D341Med (cell line): ENCODE measurements at places on chromosomes 7 and 10.
A peak's percentile ranks its signal among the peaks of the same experiment; 100 is the strongest.

DNA sequence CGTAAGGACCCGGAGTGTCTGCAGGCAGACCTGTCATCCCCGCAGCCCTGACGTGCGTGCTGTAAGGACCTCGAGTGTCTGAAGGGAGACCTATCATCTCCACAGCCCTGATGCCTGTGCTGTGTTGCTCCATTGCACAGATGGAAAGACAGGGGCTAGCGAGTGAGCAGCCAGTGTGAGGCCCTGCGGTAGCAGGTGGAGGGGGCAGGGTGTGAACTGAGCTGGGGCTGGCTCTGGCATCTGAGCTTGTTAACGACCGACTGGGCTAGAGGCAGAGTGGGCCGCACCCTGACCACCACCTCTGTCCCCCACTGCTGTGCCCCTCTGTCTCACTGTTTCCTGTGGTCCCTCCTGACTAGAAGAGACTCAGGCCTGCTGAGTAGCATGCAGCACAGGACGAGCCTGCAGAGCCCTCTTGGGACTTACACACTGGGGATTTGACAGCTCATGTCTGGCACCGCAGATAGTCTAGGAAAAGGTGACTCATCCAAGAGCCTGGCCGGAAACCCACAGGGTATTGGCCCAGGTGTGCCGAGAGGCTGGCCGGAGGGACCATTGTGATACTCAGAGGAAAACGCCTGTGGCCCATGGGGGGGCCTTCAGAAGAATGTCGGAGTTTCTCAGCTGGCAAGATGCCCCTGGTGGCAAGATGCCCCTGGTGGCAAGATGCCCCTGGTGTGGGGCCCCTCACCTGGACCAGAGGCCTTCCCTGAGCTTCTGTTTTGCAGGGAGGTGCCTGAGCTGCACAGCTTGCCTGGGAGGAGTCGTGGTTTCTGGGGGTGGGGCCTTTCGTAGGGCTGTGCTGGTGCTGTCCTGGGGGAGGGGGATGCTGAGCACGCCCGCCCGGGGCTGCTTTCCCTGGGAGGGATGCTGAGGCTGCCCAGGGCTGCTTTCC, 34.3 kb downstream of the INPP5A start:
- DNase-seq: peak; percentile 67

DNA sequence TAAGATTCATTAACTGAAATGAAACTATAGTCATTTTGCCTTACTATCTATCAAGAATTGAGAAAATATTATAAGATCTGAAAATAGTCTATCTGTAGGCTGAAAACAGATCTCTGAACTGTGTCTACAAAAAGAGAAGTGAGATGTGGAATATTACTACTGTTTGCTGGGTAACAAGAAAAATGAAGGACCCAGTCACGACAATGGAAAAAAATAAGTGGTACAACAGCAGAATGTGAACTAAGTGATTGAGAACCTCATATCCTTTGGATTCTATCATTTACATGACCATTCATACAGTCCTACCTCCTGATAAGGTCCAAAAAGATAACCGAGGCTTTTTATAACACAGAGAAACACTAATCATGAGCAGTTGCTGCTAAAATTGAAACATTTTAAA, 94.3 kb downstream of the UBE2H start:
- DNase-seq: no peak

- DNase-seq: no peak
Observed at GRCh38 chr7:86980223-86980622, 79.2 kb downstream of the ELAPOR2 start.

DNA sequence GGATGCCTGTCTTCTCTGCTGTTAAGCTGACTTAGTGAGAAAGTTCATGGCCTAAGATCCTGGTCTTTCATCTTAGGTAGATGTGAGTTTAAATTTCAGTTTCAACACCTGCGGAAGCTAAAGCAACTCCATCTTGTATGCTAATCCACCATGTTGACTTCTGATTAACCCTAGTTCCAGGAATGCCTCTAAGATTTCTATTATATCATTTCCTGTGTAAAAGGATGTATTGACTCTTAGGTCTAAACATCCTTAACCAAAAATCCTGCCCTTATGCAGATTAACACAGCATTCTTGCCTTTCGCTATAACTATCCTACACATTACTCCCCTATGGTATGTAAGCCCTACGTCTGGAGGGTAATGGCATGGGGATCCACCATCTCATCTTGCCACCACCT, 94.4 kb upstream of the CCDC6 start:
- no peak for DNase-seq

DNA sequence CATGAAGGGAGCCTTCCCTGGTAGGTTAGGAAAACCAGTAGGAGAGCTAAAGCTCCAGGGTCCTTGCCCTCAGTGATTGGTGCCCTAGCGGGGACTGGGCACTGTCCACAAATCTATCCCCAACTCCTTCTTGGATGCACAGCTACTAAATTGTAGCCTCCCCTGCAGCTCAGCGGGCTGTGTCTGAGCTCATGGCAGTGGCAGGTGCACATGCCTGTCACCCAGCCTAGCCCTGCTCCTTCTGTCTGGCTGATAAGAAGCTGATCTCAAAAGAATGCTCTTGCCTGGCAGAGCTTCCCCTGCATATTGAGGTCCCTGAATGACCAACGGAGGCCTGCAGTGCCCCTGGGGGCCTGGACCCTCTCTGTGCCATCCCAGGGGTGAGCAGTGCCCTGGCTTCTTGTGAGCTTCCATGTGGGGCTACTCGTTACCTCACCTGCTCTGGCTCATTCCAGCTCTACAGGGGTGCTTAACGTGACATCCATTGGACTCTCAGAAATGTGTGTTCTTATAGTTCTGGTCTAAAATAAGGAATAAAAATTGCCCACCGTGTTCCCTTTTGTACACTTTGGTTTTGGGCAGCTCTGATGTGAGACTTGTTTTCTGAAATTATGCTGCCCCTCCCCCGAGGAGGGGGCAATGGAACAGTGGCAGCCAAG, 59.8 kb upstream of the ANTXRL start:
- peak; percentile 16 for DNase-seq

- no peak for DNase-seq
Observed at GRCh38 chr10:117968354-117969182, 78.2 kb downstream of the RAB11FIP2 start.

GRCh38 chr10:88934900-88935672, 17.5 kb downstream of the ACTA2 start:
- peak; percentile 52 for DNase-seq

DNA sequence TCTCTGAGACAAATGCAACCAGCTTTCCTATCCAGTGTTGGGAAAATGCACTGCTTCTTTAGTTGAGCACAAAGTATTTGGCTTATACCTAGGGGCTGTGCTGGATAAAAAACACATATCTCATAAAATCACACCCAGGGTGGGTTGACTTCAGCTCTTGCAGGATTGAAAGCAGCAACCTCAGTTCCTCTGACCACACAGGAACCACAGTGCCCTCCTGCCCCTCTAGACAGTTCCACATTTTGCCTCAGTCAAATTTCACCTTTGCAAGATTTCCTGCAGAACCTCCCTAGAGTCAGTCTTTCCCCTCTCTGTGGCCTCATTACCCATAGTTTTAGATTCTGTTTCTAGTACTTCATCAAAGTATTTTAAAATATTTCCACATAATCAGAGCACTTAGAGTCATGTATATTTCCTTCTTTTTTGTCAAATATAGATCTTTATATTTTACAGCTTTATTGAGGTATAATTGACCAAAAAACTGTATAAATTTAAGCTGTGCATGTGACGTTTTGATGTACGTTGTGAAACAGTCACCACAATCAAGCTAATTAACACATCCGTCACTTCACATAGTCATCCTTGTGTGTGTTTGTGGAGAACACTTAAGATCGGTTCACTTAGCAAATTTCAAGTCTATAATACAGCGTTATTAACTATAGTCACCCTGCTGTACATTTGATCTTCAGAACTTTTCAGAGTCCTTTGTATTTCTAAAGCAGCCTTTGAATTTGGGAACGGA, 37.0 kb upstream of the EGR2 start:
- DNase-seq: no peak

DNA sequence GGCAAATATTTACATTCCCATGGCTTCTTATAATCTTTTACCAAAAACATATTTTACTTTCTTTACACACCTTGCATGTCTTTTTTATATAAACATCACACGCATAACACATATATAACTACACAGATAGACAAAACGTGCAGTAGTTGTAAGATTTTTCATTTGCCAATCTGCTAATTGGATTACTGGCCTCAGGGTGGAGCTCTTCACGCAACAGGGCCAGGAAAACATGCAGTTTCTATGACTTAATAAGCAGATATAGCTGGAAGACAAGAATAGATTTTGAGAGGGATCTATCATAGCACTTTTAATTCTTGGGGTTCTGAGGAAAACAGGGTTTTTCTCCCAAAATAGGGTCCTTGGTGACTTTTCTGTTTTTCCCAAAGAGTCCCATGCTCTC, 12.7 kb downstream of the ACADSB start:
- DNase-seq: peak; percentile 25

- no peak for DNase-seq
Observed at GRCh38 chr7:153832160-153832559, 220.0 kb upstream of the DPP6 start.

DNA sequence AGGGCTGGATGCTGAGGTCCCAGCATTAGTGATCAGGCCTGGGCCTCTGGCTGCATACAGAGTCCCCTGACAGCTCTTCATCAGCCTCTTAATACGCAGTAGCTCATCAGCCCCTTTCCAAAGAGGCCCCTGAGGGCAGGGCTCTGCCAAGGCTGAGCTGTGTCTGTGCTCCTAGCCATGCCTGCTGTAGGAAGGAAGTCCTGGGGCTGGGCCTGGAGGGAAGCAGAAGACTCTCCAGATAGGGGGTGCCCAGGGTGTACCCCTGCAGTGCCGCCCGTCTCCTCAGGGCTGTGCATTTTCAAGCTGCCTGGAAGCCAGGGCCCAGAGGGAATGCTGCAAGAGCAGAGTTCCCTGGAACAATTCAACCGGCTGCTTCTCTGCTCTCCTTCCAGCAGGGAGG, 7.3 kb upstream of the RET start:
- DNase-seq: no peak

DNA sequence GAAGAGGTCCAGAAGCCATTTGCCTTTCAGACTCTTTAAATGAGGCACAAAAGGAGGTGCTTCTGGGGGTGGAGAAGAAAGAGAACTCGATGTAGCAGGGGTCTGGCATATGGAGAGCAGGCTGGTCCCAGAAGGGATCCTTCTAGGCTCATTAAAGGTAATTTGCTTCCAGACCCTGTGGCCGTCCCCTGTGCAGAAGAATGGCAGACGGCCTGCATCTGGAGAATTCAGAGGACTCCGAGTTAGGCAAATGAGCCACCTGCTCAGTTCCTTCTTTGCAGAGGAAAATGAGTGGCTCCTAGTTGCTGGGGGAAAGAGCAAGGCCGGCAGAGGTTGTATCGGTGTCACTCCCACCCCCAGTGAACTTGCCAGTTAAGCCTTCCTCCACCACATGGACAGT, 73.8 kb upstream of the FAM180A start:
- DNase-seq: no peak

DNA sequence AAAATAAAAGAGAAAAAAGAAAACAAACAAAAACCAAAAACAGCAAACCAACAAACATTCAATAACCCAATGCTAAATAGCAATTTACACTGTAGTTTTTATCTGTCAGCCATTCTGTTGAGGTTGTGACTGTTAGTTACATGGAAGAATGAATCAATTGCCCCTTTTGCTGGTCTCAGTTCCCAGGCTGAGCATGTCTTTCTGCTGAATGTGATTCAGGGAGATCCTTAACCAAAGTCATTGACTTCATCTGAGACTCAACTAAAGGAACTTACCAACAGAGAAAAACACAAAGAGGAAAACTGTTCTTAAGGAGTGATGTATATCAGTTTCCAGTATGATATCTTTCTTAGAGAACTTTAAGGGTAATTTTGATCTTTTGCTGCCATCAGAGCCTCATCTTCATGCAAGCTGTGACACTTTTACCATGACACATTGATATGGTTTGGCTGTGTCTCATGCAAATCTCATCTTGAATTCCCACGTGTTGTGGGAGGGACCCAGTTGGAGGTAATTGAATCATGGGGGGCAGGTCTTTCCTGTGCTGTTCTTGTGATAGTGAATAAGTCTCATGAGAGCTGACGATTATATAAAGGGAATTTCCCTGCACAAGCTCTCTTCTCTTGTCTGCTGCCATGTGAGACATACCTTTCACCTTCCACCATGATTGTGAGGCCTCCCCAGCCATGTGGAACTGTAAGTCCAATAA, 469.8 kb downstream of the KIF20B start:
- no peak for DNase-seq

- DNase-seq: no peak
Observed at GRCh38 chr10:117499248-117500105, 43.1 kb upstream of the EMX2 start.

DNA sequence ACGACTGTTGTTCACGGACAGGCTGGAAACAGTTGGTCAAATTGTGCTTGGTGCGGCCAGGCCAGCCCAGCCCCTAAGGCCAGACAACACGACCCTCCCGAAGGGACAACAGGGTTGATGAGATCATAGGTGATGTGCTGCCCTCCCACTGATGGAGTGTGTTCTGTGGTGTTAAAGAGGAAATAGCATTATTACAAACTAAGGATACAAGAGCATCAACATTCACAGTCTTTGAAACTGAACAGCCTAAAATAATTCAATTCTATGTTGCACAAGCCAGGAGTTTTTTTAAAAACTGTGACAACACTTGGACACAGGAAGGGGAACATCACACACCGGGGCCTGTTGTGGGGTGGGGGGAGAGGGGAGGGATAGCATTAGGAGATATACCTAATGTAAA, 87.6 kb downstream of the FAM53B start:
- no peak for DNase-seq

DNA sequence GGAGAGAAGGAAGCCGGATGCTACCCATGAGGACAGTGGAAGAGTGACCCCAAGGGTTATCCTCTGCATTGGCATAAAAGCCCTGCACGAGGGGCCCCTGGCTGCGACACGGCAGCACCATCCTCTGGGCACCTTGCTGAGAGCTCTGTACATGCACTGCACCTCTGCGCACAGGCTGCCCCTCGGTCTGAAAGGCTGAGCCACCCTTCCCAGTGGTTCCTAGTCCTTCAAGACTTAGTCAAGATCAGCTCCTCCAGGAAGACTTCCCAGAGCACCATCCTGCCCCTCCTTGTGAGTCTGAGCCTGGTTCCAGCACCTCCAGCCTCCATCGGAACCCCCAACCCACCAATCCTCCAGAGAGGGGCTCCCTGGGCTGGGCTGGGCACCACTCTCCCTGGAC, 37.9 kb upstream of the CNPY1 start:
- DNase-seq: no peak

GRCh38 chr10:44010873-44011602, 362.4 kb upstream of the ZNF32 start:
- DNase-seq: no peak

DNA sequence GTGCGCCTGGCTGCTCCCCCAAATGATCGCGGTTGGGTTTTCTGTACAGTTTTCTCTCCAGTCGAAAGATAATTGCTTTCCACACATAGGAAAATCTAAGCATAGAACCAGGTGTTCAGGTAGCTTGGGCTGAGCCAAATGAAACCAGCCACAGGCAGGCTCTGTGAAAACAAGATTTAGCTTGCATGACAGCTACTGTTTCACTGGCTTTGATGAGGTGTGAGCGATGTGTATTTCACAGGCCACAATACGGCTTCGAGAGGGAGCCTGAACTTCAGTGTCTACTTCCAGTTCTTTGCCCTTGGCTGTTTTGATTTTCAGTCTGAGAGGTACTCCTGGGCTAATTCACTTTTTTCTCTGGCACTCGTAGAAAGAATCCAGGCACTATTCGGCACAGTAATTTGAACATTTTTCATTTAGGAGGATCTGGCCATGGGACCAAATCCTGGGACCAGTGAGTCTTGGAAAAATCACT, 110.5 kb downstream of the JCAD start:
- DNase-seq: no peak
